ENCODE measurements at places on chromosomes 6 and 20.

DNA sequence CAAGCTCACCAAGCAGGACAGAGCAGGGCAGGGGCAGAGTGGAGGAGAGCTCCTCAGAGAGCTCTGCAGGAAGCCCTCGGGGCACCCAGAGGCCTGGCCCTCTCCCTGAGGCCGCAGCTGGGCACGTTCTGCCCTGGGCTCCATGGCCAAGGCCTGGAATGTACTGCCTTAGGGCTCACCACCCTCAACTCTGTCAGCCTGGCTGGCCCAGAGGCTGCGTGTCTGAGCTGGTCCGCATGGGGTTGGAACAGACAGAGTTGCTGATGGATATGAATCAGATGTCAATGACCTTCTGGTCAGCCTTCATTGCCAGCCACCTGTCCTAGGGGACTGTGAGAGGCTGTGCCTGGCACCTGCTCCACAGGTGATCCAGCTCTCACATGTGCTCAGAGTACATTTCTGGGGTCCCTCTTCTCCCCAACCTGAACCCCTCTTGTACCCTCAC is 33.2 kb upstream of the PCMTD2 start:
- DNase-seq: no peak

DNA sequence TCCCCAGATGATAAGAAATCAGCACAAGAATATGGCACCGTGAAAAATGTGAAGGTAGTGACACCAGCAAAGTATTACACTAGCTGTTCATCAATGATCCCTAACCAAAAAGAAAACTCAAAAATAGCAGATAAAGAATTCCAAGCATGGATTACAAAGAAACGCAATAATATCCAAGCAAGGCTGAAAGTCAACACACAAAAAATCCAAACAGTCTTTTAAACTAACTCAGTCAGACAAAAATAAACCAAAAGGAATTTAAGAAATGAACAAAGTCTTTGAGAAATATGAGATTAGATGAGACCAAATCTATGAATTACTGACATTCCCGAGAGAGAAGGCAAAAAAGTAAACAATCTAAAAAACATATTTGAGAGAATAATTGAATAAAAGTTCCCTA is 976.1 kb upstream of the MAP3K7 start:
- no peak for DNase-seq

DNA sequence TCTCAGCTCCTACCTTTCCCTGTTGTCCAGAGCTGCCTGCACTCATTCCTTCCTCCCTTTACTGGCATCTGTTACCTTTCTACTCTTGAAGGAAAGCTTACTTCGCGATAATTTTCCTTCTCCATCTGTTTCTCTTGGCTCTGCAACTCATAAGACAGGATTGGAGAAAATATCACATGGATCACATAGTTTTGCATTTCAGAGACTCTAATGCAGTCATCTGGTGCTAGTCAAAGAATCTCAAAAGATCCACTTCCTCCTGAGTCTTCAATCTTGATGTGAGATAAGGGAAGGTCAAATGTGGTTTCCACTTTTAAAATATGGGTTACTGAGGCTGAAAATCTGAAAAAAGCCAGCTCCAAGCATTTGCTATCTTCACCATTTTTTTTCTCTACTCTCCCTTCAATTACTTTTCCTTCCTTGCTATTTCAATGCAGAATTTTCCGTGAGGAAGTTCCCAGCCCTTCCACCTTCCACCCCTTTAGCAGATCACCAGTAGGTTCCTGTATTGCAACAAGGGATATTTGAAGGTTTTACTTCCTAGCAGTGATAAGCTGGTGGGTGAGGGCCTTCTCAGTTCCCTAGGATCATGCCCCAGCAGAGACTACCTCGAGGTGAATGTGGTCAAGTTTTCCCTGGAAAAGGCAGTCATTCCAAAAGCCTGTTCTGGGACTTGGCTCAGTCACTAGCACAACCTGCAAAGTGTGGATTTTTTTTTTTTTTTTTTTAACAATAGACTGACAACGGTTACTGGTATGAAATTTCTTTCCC is 62.8 kb upstream of the LRRC1 start:
- DNase-seq: no peak

GRCh38 chr6:76072562-76072961 is at the start of gene IMPG1:
Gene IMPG1 (minus strand): TSS chr6:76072662. CDS start chr6:76072488, 174 bp downstream.
- DNase-seq: no peak

DNA sequence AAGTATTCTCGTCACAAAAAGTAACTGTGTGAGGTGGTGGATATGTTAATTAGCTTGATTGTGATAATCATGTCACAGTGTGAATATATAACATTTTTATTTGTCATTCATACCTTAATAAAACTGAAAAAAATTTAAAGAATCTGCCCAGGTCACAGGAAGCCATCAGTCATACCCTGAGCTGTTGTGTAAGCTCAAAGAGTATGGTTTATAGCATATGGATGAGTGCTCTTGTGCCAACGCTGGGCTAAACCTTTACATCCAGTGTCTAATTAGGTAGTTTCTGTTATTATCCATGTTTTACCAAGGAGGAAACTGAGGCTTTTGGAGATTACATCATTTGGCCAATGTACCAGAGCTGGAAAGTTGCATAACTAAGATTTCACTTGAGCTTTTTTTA is 11.4 kb downstream of the PKIG start:
- no peak for DNase-seq

Measured in activated CD4-positive, CD25-positive, alpha-beta regulatory T cell treated with anti-CD3 and anti-CD28 coated beads, Interleukin-2, amount 50 U/mL, for 72 hours (primary cell).